ENCODE measurements at places on chromosomes 1 and 21.
A peak's percentile ranks its signal among the peaks of the same experiment; 100 is the strongest.

DNA sequence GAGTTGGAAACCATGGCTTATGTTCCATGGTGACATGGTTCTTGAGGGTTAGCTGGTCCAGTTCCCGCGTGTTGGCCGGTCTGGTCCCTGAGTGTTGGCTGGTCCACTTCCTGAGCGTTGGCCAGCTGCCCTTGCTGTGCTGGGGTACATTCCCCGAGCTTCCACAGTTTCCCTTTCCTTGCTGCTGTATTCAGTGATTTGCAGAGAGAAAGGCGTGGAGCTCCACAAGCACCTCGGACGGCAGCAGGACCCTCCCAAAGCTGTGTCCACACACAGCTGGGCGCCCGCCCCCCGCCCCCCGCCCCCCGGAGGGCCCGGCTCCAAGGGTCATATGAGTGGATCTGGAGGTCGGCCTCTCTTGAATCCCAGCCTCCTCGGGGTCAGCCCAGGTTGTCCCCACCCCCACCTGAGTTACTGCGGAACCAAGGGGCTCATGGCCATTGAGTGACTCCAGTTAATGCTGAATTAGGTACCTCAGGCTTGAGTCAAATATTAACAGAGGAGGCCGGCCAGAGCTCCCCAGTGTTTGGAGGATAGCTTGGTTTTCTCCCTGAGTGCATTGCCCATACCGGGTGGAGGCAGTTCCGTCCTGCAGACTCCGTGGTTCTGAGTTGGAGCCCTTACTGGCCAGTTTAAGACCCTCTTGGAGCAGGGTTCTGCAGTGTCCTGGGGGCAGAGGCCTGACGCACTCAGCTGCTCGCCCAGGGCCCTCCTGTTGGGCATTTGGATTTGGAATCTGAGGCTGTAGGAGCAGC lies 18.4 kb downstream of the COL18A1 start:
- no peak for DNase-seq

DNA sequence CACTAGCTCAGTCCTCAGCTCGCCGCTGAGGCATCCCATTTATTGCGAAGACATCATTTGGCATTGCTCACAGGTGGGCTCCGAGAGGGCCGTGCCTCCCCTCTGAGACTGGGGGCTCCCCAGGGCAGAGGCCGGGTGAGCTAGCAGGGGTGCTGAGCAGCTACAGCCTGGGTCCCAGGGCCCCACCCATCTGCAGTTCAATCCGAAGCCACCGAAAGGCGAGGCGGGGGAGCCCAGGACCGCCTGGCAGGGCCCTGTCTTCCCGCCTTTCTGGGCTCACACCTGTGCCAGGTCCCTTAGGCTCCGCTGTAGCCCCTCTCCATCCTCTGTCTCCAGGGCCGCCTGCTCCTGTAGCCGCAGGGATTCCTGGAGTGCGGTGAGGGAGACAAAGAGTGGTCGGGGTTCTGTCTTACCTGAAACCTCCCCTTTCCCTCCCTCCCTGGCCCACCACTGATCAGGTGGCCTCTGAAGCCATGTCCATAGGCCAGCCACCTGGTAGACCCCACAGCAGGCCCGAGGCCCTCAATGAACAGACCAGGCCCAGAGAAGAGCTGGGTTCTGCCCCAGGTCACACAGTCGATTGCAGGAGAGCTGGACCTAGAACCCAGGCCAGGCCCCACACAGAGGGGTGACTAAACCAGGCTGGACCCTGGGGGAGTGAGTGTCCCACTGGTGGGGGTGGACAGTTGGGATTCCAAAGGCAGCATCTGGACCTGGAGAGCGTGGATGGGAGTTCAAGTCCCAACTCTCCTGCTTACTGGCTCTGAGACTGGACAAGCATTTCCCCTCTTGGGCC lies 18.1 kb upstream of the NBPF1 start:
- DNase-seq = no peak

DNA sequence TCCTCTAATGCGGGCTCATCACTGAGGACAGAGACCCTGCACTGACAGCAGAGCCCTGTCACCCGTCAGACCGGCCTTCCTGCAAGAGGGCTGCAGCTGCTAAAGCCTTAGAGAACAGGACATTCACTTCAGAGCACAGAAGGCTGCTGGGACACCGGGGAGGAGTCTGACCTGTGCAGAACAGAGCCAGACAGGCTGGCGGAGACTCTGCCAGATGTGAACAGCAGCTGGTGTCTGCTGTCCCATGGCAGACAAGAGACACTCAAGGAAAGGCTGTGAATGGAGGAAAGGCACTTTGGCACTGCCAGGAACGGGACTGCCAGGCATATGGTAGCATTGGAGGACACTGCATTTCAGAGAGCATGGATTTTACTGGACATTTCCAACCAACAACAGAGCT lies 21.4 kb downstream of the MRAP start:
- DNase-seq = no peak

GRCh38 chr1:114468710-114469468 lies 42.1 kb downstream of the TRIM33 start:
- DNase-seq = no peak

- DNase-seq = no peak
These were observed 451.4 kb upstream of the ADGRL2 start for GRCh38 chr1:81349194-81349965.

GRCh38 chr1:64537942-64538341 lies 68.0 kb downstream of the CACHD1 start:
- no peak for DNase-seq

GRCh38 chr1:39951926-39952325 lies 3.0 kb upstream of the MFSD2A start:
- no peak for DNase-seq

DNA sequence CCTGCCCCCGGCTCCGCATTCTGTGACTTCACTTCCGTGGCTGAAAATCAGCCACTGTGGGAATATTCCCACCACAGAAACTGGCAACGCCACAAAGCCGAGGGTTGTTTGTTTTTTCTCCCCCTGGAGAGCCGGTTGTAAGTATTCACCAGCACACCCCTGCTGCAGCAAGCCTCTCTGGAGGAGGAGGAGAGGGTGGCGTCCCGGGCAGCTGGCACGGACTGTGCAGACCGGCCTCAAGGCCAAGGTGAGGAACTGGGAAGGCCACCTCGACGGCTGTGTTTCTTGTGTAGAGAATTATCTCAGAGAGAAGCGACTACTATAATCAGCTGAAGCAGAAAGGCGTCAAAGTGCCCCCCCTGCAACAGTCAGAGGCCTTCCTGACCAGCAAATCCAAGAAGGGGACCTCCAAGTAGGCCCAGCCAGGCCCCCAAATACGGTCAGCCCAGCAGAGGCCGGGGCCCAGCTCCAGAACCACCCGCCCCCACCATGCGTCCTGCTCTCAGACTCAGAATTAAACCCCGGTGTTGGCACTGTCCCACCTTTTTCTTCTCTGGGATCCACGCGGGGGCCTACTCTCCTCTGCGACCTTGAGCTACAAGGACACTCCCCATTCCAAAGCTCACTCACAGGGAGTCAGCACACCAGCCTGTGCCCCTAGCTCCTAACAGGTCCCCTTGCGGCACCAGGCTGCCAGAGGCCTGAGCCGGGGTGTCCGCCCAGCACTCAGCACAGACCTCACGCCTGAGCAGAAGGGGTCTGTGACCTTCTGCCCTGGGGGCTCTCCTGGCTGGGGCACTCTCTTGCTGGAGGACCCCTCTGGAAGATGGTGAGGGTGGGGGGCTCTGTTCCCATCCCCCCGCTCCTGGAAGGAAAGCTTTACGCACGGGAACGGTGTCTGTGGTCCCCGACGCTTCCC lies 1.2 kb upstream of the SMIM1 start:
- no peak for DNase-seq

DNA sequence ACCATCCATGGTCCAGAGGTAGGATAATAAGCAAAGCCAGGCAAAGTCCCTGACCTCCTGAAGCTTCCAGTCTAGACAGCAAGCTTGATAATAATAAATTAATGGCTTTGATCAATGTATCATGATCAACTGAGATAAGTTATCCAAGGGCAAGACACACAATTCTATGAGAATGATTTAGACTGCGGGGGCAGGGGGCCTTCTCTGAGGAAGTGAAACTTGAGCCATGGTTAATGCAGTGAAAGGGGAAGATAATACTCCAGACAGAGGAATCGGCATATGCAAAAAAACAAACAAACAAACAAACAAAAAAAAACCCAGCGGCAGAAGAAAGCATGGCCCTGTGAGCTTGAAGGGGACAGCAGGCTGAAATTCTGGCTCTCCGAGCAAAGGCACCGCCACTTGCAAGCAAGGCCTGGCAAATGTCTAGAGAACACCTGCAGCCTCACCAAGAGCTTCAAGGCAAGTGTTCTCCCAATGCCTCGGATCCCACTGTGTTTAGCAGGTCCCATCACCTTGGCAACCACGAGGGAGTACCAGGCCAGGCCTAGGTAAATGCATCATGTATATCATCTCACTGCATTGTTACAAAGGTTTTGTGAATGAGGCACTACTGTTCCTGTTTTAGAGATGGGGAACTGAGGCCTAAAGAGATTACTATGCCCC lies 24.9 kb downstream of the CSMD2 start:
- DNase-seq = no peak

GRCh38 chr1:175182201-175182746 lies 10.3 kb downstream of the KIAA0040 start:
- DNase-seq = no peak

- no peak for DNase-seq
These were observed 91.7 kb upstream of the GNG4 start for GRCh38 chr1:235741294-235741693.

DNA sequence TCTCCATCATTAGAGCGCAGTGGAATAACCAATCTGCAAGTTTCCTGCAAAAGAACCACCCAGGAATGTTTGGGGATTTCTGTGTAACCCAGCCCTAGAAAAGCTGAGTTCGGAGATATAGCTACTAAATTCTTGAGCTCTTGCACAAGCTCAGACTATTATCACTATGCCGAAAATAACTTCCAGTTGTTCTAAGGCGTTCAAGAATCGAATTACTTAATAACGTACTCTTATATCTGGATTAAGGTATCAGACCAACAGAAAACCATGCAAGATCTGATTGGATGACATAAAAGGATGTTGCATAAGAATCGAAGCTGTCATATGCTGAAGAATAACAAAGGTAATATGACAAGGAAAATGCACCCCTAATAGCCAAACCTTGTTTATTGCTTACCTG lies 7.5 kb upstream of the LAMC2 start:
- DNase-seq = no peak

- no peak for DNase-seq
These were observed 1.8 kb downstream of the CDC42BPA start for GRCh38 chr1:227316456-227316855.

DNA sequence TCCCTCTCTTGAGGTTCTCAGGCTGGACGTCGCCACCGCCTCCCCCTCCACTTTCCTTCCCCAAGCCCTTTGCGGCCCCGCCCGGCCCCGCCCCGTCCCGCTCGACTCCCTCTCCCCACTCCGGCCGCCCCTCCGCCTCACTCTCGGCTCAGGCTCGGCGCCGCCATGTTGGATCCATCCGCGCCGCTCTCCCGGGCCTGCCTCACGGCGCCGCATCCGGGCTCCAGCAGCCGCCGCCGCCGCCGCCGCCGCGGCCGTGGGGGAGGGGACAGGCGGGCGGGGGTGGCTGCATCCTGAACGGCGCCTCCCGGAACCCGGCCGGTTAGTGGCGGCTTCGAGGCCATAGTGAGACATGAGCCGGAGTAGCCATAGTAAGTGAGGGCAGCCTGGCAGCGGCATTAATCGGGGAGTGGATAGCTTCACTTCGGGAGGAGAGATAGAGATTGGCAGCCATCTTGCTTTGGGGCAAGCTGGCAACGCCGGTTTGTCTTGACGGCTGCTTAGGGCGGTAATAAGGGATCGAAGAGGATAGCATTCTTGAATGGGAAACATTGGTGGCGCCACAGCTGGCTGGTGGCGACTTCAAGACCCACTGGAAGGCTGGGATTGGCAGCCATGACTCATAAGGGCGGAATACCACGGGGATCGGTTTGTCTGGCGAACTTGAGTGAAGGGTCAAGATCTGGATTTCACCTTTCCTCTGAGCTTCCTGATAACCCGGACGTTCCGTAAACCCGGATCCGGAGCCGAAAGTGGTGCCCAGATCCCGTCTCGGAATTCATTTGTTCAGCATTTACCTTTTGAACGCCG lies at the start of gene DEDD:
Gene DEDD (minus strand): TSS at position 258 of the 810 bp plus-strand sequence. CDS start 8,205 bp downstream, outside the sequence.
- peak; percentile 87 for DNase-seq

- DNase-seq = no peak
These were observed 1882.4 kb downstream of the NCAM2 start for GRCh38 chr21:22880573-22880972.

All from T follicular helper cell (primary cell).